ENCODE measurements at places on chromosomes 16 and 17.

DNA sequence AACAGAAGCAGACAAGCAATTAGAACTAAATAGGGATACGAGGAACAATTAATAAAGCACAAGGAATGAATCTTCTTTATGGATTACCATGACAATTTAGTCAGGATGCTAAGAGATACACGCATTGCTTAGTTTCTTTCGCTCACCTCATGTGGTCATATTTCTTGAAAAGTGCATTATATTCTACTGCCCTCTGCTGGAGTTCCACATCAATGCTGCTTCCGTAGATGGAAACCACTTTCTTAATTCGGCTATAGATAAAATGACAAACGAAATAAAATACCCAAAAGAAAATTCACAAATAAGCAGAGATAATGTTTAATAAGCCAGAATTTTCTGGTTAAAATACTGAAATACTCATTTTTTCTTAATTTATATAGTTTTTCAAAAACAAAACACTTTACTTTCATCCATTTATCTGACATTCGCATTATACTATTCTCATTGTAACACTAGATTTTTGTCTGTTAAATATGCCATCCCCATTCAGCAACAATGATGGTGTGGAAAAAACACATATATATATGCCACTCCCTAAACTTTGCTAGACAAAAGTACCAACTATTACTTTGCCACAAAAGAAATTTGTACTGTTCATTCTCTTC, 22.0 kb upstream of the PHLPP2 start:
- DNase-seq = peak; percentile 53

- peak; percentile 83 for DNase-seq
Observed at GRCh38 chr16:11497851-11498289, 88.8 kb downstream of the LITAF start.

GRCh38 chr16:27378871-27379481, 23.0 kb upstream of the IL21R start:
- DNase-seq = no peak

DNA sequence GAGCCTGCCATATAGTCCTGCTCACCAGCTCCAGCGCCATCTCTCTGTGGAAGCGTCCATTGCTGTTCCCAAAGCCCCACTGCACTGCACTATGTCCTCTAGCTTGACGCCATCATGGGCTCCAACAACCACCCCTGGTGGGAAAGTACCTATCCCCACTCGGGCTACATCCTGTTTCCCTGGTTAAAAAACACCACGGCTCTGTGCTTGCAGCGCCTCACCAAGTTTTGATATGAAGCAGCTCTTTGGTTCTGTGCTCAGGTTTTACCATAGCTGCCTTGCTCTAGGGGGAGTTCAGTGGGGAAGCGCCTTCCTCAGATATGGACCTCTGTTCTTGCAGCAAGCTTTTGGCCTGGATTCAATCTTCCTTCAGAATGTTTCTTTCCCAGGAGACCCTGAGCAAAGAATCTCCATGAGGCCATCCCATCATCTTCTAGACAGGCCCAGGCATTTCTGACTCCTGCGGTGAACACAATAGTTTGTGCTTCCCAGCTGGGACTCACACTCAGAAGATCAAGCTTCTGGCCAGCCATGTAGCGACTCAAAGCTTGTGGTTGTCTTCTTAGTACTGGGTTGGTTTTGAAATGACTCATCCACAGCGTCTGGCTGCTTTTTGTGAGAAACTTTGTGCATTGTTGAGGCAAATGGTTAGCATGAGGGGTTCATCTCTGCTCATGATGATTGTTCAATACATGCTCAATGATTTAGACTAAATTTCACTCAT, 39.5 kb downstream of the DYNLRB2 start:
- DNase-seq = peak; percentile 22

GRCh38 chr17:57595426-57595825, 149.7 kb downstream of the CCDC182 start:
- no peak for DNase-seq

GRCh38 chr17:79243996-79244395, 169.4 kb downstream of the ENGASE start:
- no peak for DNase-seq

GRCh38 chr17:28511858-28512461, 5.8 kb downstream of the FOXN1 start:
- no peak for DNase-seq

DNA sequence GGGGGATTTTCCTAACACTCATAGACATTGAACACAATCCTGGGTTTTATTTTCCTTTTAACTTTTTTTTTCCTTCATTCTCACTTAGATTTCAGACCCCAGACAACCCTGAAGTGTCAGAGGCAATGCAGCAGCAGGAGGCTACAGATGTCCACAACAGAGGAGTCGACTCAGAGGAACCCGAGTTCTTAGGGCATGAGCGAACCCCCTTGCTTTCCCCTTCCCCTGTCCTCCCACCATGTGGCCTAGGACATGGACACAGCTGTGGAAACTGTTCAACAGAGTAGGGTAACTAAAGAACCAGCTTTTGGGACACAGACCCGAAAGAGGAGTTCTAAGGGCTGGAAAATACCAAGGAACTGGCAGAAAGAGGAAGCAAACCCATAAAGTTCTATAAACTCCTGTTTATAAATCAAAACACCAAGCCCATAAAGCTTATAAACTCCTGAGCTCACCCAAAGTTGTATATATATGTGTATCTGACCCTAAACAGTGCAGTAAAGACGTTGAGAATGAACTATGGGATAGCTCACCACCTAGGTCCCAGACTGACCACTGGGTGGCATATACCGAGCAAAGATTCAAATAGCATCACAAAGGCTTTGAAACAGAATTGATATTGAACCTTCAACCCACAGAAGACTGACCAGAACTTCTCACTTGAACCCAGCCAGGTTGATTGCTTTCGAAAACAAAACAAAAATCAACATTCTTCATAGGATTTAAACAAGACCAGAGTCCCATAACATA, 33.9 kb downstream of the CMTM4 start:
- peak; percentile 49 for DNase-seq

DNA sequence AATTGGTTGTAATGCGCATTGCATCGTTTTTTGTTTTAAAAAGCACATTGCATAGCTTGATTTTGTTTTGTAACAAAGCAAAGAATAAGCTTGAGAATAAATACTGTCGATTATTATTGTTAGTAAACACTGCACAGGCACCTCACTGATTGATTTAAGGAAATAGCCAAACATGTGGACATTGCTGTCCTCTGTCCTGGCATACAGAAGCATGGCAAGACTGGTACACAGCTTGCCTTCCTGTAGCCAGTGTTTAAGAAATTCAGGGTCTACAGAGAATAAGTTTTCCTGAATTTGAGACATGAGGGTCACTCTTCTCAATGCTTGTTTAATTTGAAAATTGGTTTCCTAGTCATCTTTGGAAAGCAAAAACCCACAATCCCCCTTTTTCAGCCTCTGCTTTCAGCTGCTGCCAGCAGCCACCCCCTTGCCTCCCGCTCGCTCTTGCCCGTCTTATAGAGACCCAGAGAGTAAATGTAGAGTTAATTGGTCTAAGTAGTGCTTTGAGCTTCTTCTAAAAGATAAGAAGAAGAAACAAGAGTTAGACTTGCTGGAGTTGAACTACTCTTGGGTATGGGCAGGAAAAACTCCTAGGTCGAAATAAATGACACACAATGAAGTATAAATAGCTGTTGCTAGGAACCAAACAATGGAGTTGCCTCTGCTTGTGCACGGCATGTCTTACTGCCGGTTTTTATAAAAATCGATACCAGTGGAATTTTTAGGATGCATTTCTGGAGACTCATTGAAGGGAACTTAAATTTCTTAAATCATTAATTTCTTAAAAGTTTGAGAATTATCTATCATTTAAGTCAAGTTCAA, 116.6 kb downstream of the MRTFB start:
- no peak for DNase-seq

DNA sequence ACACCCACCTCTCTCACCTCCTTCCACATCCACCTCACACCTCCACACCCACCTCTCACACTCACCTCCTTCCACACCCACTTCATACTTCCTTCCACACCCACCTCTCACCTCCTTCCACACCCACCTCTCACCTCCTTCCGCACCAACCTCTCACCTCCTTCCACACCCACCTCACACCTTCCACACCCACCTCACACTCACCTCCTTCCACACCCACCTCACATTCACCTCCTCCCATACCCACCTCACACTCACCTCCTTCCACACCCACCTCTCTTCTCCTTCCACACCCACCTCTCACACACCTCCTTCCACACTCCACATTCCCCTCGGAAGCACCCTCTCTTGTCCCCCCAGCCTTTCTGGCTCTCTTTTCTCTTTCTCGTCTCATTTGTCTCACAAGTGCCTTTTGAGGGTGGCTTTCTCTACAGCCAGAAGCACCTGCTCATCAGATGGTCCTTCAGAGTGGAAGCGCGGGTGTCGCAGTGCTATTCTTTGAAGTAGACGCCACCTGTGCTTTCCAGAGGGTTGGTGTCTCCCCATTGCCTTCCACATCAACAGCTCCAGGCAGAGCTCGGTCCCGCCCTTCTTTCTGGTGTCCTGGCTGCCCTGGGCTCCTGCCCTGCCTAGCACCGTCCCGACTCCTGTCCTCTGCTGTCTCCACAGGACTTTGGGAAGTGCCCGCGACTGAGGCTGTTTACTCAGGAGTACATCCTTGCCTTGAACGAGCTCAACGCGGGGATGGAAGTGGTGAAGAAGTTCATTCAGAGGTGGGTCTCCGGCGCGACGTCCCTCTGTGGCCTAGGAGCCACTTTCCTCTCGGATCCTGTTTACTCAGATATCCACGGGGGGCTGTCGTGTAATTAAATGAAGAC, 109.4 kb upstream of the PLCG2 start:
- no peak for DNase-seq

DNA sequence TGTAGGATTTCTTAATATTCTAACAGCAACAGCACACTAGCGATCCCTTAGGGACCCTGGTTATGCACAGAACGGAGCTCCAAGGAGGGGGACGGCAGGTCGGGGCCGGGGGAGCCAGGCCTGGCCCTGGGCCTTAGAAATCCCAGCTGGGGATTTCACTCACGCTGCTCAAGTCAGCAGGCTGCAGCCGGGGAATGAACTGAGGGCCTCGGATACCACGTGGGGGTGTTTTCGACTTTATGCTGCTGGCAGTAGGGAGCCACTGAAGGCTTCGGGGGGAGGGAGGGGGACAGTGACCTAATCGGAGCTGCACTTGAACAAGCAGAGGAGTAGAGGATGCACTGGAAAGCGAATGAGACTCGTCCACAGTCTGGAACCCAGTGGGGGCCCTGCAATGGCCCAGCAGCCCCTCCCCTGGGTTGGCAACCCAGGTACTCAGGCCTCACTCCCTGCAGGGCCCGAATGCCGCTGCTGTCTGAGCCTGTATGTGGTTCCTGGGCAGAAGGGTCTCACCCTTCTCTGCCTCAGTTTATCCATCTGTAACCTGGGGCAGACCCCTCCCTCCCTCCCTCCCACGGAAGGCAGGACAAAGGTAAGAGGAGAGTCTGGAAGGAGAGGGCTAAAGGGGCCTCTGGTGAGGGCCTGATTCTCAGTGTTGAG, 53.7 kb downstream of the RPH3AL start:
- no peak for DNase-seq

DNA sequence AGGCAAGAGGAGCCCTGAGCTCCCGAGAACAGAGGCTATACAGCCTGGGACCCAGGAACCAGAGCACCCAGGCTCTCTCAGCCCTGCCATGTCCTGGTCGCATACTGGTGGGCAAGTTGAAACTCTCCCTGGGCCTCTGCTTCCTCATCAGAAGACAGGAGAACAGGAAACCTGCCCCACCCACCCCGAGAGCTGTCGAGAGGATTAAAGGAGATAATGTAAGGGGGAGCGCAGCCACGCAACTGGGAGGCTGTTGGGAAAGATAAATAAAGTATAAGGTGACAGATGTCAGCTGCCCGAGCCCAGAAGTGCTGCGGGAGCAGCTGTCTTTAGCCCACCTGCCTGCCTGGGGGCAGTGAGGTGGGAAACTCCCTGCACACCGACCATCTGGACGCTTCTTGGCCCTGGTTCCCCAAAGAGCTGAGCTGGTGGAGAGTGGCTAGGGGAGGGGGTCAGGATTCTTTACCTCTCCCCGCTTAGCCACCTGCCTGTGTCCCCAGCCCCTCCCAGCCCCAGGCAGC, 6.8 kb downstream of the KIF19 start:
- no peak for DNase-seq

DNA sequence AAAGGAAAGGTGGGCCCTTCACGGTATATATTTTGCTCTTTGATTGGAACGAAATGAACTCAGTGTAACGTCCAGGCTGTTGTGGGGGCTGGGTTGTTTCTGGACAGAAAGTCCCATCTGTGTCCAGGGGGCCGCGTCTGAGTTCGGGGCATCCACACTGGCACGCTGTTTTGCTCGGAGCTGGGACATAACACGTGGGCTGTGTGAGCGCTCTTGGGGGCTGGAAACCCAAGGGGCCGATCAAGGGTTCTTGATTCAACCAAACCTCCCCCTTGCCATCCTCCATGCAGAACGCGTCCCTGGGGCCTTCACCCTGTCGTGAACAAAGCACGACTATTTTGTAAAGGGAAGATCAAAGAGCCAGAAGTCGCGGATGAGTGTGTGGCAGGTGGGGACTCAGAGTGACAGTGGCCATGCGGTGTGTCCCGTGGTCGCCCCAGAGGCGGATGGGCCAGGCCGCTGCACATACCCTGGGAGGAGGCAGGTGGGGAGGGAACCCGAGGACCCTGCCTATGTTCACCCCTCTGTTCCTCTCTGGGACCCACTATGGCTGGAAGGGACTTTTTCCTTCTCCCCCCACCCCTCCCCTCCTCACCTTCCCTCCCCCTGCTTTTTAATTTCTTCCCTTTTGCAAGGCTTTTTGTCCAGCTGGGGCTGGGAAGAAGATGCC, 387.2 kb downstream of the SEC14L1 start:
- DNase-seq = no peak

- DNase-seq = no peak
Observed at GRCh38 chr16:68090130-68090529, 5.0 kb downstream of the NFATC3 start.

DNA sequence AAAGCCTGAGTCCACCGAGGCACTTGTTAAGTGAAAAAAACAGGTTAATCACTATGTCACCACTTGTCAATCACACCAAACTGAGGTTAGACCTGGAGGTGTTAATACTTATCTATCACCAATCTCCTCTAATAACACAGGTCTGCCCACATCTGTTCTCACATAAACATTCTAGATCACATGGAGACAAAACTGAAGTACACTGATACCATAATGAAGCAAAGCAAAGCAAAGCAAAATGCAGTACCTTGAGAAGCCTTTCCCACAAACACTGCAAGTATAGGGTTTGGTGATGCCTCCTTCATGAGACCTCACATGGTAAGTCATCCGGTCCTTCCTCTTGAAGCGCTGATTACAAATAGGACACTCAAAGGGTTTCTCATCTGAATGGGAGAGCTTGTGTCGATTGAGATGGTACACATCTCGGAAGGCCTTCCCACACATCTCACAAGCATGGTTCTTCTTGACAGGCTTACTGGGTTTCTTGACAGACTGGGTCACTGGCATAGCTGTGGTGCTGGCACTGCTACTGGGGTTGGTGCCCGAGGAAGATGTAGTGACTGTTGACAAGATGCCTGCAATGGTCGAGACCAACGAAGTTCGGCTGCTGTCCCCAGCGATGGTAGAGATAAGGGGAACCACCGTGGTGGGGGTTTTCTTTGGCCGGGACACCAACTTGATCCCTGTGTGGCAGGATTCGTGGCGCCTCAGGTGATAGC, 5.4 kb downstream of the VEZF1 start:
- no peak for DNase-seq

- DNase-seq = peak; percentile 81
Observed at GRCh38 chr16:29824589-29825144, 4.4 kb downstream of the MVP start.

Measured in amniotic epithelial cell (primary cell).